ENCODE measurements at places on chromosomes 2 and 18. TPM values are rescaled to one million over a fixed set of nuclear protein-coding genes. Genes with fewer than 3 reads are reported as not detected.

The NHEJ1 gene
- 16.7 TPM for total RNA-seq

The ZC3H6 gene
- total RNA-seq: 8.3 TPM

The COLEC11 gene
- not detected for total RNA-seq

The KLF11 gene
- total RNA-seq: 10.3 TPM

The FAM237A gene
- not detected for total RNA-seq

The SCN3A gene
- not detected for total RNA-seq

The POTEI gene
- total RNA-seq: not detected

The AKAIN1 gene
- total RNA-seq: not detected

The PLA2R1 gene
- 2.7 TPM for total RNA-seq

The UGP2 gene
- 140 TPM for total RNA-seq

The IL18RAP gene
- 0.21 TPM for total RNA-seq
